ENCODE measurements at places on chromosomes 3 and 15.

DNA sequence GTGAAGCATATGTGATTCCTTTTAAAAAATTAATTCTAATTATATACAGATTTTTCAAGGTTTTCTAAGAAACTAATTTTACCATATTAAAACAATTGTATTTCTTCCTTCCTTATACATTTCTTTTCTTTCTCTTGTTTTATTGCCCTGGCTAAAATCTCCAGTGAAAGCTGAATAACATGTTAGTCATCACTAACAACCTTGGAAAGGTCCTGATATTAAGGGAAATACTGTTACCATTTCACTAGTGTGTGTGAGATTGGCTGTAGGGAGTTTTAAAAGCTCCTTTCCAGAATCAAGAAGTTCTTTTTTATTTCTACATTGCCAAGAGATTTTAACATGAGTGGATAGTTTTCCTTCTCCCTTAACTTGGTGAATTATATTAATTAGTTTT, 229.7 kb upstream of the EIF1B start:
- DNase-seq = no peak

- DNase-seq = no peak
Measured at GRCh38 chr15:70478251-70478990, 284.9 kb downstream of the UACA start.

DNA sequence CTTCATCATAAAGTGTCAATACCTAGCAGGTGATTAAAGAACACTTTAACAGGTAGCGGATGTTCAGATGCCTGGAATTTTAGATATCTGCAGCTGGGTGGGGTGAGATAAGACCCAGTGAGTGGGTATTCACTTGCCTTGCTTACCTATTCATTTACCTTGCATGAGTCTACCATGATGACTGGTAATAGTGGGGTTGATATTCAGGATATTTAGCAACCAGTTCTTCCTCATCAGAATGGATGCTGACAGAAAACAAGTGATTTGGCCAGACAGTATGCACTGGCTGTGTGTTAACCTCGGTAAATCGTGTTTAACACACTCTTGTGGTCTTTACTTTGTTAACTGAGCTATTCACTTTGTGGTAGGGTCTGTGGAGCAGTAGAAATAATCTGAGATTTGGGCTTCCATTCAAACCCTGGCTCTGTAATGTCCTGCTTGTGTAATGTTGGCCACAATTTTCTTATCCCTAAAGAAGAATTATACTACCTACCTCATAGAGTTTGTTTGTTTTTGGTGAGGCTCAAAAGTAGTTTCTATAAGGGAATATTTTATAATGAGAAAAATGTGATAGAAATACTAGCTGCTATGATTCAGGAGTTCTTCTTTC, 391.9 kb upstream of the TBL1XR1 start:
- no peak for DNase-seq

- DNase-seq = no peak
Measured at GRCh38 chr3:112793326-112794081, 53.2 kb downstream of the CD200R1L start.

- DNase-seq = no peak
Measured at GRCh38 chr3:158110658-158111018, 749 bp downstream of the RSRC1 start.

Data from Caco-2 (cell line).